Ascending aorta (tissue), 2 donors: ENCODE measurements at places on chromosomes 2 and 18.

GRCh38 chr18:38644875-38645641, 1079.5 kb upstream of the CELF4 start:
- no peak for DNase-seq

GRCh38 chr2:149954981-149955600, 367.5 kb upstream of the MMADHC start:
- DNase-seq = no peak

- DNase-seq = no peak
These were observed 68.2 kb upstream of the NRP2 start for GRCh38 chr2:205613970-205614559.

DNA sequence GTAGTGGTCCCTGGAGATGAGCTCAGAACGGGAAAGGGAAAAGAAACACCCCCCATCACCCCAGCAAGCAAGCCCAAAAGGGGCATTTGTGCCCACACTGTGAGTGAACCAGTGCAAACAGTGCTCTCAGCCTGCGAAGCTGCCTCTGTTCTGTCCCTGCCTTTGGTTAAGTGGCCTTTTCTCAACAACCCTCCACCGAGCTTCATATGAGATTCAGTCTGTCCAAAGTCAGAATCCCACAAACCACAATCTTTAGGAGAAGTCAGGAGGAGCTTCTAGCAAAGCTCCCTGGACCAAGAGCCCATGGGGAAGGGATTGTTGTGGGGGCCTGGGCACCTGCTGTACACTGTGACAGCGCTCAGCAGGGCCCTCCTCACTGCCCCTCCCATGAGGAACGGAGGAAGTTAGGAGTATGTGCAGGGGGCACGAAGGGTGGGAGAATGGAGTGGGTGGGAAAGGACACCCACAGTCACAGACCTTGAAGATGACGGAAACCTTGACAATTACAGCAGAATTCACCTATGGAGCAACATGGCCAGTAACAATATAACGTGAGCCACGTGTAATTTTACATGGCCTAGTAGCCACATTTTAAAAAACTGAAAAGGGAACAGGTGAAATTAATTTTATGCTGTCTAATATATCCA, 119.5 kb downstream of the SMAD7 start:
- no peak for DNase-seq

DNA sequence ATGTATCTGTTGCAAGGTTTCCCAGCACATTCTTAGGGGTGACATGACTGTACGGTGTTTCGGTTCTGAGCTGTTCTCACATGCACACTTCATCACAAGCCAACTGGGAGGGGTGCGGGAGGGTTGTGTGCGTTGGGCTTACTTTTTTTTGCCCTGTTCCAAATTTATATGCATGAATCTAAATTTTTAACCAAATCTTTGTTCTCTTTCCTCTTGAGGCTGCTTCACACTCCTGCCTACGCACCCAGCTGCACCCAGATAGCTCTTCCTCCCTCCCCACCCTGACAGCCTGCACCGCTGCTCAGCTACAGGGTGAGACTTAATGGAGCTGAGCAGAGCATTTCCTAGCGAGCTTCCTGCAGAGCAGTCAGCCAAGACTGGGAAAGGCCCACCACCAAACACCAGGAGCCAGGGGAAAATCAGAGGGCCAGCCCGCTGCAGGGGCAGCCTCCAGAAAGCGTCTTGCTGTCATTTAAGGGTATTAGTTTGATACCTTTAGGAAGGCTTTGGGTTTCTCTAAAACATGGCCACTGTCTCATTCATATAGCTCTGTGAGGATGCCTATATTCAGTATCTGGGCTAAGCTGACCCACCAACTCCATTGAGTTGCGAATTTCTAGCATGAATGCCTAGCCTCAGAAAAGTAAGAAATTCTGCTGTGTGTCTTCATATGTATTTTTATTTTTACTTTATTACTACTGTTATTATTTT, 84.5 kb downstream of the POU3F3 start:
- no peak for DNase-seq

DNA sequence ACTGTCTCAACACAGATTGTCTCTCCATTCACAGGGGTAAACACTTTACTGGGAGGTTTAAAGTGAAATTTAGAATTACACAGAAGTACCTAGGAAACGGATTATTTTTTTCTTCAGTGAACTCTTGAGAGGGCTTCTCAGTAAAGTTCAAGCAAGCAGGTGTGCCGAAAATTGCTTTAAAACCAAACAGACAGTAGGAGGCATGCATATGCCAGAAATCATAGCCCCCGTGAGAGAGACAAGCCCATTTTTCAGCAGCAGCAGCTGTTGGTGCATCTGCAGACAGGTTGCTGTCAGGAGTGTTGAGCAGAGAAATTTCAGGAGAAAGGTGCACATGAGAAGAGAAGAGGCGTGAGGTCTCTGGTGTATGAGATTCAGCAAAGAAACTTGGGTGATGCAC, 2115.5 kb upstream of the CELF4 start:
- DNase-seq = no peak

DNA sequence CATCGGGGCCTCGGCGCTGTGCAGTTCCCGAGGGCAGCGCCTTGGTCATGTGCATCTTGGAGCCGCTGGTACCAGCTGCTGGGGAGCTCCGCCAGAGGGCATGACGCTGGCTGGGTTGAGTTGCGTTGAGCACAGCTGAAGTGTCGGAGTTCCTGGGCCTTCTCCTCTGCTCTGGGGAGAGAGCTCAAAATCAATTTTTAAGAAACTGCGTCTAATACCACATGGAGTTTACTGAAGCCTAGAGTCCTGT, 48.7 kb downstream of the GREB1 start:
- no peak for DNase-seq

GRCh38 chr2:158685646-158686045, 109.5 kb upstream of the DAPL1 start:
- DNase-seq = no peak

GRCh38 chr2:129800686-129801085, 178.8 kb upstream of the RAB6C start:
- DNase-seq = no peak

DNA sequence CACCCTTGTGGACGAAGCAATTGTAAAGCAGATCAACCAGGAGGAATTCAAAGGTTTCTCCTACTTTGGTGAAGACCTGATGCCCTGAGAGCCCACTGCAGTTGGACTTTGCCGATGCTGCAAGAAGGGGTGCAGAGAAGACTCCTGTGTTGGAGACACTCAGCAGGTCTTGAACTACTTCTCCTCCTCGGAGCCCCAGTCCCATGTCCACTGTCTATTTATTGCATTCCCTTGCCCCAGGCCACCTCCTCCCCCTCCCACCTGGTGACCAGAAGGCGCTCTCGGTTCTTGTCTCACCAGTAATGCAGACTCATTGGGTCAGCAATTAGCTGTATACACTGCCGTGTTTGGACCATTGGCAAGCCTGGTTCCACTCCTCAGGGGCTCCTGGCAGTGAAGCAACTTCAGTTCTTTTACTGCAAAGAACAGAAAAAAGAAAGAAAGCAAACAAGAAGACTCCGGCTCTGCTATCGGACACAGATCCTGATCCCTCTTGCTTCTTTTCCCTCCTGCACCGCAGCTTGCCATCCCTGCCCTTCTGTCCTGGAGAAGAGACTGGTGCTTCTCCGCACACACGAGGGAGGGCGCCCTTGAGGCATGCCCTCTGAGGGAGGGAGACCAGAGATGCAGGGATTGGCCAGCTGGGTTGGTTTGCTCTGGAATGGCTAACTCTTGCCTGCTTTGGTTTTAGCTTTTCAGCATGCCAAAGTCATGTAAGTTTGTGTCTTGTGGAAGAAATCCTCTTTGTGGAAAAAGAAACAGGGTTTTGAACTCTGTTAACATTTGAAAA, 112.2 kb upstream of the EPAS1 start:
- DNase-seq = no peak

GRCh38 chr2:239801404-239802184, 223.5 kb downstream of the NDUFA10 start:
- no peak for DNase-seq

GRCh38 chr2:101931402-101931801, 60.4 kb upstream of the IL1R2 start:
- no peak for DNase-seq

DNA sequence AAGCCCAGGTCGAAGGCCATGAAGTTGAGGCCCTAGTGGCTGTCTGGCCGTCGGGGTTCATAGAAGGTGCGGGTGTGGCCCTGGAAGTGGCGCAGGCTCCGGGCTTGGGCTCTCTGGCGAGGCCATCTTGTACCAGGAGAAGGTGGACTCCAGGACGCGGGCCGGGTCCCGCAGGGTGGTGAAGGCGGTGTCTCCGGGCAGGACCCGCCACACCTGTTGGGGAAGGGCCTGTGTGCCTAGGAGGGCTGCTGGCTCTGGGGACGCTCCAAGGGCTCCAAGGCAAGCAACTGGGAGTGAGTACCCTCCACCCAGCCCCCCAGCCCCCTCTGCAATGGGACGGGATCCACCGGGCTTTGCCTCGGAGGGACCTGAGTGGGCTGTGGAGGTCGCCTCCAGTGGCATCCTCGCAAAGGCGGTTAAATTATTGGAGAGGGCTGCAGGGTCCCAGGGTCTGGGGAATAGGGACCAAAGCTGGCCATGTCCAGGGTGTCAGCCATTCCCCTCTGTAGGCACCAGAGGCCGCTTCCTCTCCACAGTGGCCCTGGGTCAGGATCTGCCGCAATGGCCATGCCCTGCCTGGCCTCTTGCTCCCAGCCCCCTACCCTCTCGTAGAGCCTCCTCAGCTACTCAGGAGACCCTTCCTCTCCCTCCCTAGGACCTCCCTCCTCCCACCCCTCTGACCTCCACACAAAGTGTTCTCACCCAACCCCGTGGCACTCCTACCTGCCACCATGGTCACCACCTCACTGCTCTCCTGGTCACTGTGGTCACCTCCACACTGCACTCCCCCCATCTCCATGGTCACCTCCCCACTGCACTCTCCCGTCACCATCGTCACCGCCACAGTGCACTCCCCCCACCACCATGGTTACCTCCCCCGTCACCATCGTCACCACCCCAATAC, 10.3 kb downstream of the AQP12A start:
- no peak for DNase-seq

- no peak for DNase-seq
These were observed 177.3 kb downstream of the TMEM247 start for GRCh38 chr2:46656640-46657039.

GRCh38 chr18:21960189-21960588, 209.2 kb upstream of the GATA6 start:
- DNase-seq = no peak

GRCh38 chr2:227164763-227165291, 403 bp downstream of the COL4A3 start:
- DNase-seq = no peak

DNA sequence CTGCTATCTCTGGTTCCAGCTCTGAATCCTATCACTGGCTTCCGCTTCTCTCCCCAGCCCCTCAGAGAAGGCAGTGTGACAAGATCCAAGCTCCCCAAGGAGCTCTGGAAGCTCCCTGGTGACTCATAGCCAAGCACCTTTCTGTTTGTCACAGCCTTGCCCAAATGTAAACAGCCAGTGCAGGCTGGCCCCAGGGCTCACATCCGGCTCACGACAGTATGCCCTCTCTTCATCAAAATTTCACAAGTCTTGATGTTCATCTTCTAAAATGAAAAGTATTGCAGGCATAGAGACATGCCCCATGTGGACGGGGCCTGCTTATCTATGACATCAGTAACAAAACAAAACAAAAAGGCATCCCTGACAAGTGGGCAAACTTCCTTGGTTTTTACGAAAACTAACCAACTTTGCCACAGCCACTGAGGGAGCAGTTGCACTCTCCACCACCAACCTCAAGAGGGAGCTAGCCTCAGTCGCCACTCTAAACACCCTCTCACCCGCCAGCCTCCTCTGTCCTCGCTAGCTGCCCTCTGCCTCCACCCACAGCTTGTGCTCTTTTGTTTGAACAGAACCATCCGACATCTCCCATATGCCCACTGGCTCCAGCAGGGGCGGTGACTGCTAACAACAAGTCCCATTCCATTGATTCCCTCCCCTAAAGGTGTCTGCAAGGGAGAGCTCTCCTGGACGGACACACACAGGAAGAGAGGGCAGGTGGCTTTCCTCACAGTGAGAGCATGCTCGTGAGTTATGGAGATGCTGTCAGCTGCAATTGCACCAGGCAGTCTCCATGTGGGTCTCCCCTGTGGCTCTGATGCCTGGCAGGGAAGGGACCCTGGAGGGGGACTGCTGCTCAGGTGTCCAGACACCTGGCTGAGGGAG, 71.0 kb upstream of the DAPL1 start:
- peak; percentile 52 for DNase-seq

DNA sequence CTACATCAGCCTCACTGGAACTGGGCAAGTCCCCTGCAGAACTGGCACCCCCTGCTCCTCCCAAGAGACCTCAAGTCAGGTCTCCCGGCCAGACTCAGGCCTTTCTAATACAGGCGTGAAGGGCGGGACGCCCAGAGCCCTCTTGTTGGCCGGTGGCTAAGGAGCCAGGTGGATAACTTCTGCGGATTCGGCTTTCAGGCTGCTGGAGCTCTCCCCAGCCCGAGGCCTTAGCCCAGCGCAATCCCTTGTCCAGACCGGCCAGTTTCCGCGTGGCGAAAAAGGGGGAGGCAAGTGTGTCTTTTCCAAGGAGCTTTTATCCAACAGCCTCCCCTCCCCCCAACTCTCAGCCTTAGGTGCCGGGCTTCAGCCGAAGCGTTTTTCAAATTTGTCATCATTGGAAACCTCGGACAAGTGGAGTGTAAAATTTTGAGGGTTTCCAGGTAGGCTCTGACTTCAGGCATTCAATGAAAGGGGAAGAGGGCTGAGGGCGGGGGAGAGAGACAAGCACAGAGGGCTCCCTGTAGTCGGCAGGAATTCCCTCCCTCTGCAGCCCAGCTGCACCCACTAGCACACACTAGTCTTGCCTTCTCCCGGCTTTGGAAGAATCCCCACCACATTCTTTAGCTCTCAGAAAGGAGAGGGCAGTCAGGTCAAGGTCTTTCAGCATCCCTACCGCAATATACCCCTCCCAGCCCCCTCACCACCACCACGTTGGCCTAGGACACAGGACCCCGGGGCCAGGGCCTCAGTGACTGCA, 9.5 kb upstream of the SATB2 start:
- no peak for DNase-seq

DNA sequence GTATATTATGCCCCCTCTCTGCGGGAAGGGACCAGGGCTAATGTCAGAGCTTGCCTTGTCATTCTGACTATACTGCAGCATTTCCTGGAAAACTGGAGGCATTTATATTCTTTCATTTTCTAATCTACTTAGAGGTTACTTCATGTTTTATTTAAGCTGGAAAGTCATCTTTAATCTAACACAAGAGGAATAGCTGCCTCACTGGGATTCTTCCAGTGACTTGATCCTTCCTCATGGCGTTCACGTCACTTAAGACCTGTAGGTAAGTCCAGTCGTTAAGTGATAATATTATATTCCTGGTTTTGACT, 727.6 kb upstream of the DDX18 start:
- no peak for DNase-seq

GRCh38 chr2:9392898-9393765, 30.2 kb downstream of the ITGB1BP1 start:
- no peak for DNase-seq

DNA sequence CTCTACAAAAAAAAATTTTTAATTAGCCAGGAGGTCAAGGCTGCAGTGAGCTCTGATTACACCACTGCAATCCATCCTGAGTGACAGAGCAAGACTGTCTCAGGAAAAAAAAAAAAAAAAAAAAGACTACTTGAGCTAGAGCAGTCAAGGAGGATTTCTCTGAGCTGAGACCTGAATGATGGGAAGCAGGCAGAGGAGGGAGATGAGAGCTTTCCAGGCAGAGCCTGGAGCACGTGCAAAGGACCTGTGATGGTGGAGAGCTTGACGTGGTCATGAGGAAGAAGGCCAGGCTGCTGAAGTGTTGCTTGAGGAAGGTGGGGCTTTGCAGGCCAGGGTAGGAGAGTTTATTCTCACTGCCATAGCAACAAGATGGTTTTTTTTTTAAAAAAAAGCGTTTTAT, 51.9 kb upstream of the POMC start:
- no peak for DNase-seq
